AG10803 (cell line): ENCODE measurements at places on chromosomes 12 and 14.

- no peak for DNase-seq
Observed at GRCh38 chr14:37143475-37143874, 28.9 kb downstream of the SLC25A21 start.

GRCh38 chr14:61713724-61714437 is 18.6 kb downstream of the HIF1A start:
- no peak for DNase-seq

- no peak for DNase-seq
Observed at GRCh38 chr12:85179680-85180270, 100.2 kb upstream of the ALX1 start.

- DNase-seq: peak; percentile 62
Observed at GRCh38 chr14:63454863-63455622, 88.1 kb downstream of the PPP2R5E start.

DNA sequence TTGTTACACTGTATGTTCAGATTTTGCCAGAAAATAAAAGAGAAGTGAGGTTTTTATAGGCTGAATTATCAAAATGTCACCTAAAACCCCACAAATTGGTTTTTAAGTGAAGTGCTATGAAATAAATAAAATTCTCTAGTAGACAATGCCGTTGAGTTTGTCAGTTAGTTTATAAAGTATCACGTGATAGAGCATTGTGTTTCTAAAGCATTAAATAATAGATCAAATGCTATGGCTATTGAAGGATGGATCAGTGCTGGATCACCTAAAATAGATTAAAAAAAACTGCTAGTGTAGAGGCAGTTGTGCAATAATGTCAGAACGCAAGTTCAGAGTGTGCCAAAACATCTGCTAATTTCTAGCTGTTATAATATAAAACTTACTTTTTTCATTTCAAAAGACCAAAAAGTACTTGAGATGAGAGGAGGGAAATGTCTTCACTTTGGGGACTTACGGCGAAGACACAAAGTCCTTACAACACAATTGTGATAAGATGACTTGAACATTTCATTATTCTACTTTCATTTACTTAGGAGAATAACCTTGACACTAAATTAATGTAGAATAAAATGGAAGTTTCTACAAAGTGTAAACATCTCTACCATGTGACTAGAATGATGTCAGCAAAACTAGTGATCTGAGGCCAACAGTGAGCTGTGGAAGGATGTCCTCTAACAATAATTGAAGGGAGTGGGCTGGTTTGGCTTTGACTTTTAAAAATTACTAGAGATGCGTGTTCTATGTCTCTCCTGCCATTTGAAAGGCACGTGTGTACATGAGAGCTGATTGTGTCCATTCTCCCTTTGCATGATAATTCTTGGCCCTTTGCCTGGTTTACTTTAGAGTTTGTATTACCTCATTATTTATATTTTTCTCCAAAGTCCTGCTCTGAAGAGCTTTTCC is 154.4 kb upstream of the PDE3A start:
- DNase-seq: peak; percentile 4
